ENCODE measurements at places on chromosomes 2 and 18.
A peak's percentile ranks its signal among the peaks of the same experiment; 100 is the strongest.

DNA sequence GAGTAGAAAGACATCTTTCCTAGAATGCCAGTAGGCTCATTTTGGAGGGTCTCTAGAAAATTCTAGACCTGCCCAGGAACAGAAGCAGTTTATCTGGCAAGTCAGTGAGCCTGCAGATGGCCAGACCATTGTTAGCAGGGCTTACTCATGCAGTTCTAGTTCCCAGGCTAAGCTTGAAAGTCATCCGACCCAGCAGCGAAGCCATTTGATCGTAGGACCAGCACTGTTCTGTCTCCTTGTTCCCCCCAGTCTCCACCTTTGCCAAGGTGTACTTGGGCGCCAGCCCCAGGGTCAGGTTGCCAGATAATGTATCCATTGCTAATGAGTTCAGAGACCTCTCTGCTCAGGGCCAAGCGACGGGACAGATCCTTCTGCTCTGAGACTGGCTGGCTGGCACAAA lies 70.1 kb downstream of the EPAS1 start:
- ATAC-seq, result no peak

GRCh38 chr2:233469261-233470010 lies 97.1 kb downstream of the USP40 start:
- ATAC-seq, result no peak

GRCh38 chr2:55966401-55967118 lies 43.0 kb upstream of the EFEMP1 start:
- peak; percentile 69 for ATAC-seq

- peak; percentile 57 for ATAC-seq
Measured at GRCh38 chr2:178473931-178474330, 4.5 kb downstream of the FKBP7 start.

- peak; percentile 48 for ATAC-seq
Measured at GRCh38 chr18:51621113-51621863, 423.8 kb upstream of the MEX3C start.

- peak; percentile 15 for ATAC-seq
Measured at GRCh38 chr18:46418663-46419260, 238.3 kb downstream of the LOXHD1 start.

GRCh38 chr2:24122366-24123194 lies 554 bp downstream of the PFN4 start:
- ATAC-seq, result no peak

GRCh38 chr2:206212673-206213513 lies 53.2 kb downstream of the EEF1B2 start:
- ATAC-seq, result no peak

DNA sequence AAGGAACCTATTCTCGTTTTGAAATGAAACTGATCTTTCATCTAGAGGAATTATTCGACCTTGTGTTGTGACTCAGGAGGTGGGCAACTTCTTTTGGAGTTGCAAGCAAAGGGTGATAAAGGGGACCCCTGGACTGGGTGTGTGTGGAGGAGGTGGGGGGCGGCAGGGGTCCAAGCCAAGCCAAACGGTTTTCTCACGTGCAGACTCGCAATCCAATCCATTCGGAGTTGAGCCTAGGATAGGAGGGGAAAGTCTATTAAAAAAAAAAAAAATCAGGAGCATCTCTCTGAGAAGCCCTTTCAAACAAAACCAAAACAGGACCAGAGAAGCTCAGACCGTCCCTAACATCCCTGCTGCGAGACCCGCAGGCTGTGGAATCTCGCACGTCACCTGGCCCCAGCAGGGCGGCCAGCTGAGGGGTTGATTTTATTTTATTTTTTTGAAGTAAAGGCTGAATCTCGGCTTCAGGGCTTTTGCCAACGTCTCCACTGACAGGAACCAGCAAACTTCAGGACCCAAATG lies 3.7 kb upstream of the ZEB2 start:
- ATAC-seq, result peak; percentile 13

DNA sequence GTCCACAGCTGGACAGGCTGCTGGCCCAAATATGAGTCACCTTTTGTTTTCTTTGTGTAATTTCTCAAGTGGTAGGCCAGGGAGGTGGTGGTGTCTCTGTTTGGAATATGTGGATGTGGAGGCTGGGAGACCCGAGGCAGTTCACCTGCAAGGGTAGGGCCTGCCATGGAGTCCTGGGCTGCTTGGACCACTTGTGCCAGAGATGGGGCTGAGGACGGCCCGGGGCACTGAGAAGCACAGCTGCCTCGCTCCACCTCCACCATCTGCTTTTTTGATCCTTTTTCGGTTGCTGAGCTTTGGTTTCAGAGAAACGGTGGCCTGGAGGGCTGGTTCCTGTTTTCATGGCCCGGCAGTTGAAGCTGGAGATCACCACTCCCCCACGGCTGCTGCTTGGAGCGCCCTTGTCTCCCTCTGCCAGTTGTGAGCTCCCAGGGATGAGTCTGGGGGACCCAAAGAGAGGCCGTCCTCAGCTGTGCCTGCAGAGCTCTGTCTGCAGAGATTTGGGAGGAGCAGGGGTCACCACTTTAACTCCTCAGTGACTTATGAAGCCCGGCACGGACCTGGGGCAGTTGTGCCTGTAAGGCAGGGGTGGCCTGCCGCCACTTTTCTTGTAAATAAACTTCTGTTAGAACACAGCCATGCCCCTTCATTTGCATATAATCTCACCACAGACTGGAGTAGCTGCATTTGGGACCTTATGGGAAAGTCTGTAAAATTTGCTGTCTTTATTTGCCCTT lies 67.6 kb upstream of the MCFD2 start:
- ATAC-seq, result no peak

DNA sequence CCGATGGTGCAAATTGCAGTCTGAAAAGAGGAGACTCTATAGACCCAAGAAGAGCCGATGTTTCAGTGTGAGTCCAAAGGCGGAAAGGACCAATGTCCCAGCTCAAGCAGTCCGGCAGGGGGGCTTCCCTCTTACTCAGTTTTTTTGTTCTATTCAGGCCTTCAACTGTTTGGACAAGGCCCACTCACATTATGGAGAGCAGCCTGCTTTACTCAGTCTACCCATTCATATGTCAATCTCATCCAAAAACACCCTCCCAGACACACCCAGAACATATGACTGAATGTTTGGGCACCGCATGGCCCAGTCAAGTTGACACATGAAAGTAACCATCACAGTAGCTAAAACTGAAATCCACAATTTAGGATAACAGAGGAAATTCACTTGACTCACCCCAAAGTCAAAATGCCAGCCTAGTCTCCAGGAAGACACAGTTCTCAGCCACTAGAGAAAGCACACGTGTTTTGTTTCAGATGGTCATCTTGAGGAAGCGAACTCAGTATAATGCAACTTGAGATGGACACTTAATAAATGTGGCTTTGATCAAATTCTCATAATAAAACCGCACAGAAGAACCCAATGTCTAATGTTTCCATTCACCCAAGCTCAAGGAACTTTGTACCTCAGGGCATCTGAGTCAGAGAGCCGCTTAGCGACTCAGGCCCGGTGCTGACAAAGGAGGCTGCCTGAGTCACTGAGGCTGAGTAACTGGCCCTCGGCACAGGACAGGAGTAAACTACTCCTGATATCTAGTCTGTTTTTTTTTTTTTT lies 2.4 kb downstream of the FHL2 start:
- ATAC-seq, result peak; percentile 82

DNA sequence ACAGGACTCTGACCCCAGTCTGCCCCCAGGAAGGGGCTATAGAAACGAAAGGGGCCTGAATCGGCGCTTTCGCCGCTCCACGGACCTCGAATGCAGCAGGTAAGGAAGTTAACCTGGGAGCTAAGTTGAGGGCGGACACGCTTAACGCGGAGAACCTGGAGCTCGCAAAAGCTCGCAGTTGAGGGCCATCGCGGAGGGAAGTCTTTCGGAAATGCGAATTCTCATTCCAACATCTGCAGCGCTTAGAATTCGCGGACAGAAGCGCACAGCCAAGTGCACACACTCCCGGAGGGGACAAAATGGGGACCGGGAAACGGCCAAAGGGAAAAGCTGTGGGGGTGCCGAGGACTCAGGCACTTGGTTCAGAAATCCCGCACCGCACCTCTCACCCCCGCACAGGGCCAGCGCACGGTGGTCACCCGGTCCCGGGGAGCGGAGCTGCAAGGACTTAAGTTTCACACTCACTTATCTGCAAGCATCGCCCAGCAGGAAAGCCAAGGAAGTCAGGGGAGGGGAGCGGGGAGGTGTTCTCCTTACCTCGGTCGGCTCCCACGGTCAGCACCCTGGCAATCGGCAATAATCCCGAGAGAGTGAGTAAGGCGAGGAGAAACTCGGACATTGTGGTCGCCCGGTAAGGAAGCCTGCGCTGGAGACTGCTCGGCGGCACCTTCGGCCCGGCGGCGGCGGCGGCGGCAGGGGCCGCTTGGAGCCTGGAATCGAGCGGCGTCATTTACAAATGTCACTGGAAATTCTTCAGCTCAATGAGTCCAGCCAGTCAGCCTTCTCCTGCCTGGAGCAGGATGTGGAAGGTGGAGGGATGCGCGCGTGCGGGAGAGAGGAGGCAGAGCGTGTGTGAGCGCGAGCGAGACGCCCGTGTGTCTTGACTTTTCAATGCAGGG lies 456 bp downstream of the LRP1B start:
- ATAC-seq, result peak; percentile 85

GRCh38 chr2:224014336-224014735 lies 24.8 kb downstream of the SERPINE2 start:
- no peak for ATAC-seq

DNA sequence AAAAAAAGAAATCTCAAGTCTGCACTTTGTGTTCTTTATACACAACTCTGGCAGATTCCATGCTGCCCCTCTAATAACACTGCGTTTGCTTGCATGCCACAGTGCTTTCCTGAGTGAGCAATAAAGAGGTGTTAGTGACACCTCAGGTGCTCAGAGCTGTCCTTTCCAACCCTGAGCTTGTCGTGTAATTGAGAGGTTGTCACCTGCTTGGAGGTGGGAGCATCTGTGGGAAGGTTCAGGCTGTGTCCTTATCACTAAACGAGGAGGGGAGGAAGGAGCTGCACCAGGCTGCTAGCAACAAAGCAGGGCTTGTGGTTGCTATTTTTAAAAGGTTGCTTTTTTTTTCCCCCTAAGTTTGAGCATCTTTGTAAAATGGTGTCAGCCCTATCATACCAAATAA lies 31.9 kb downstream of the APCDD1 start:
- no peak for ATAC-seq

- peak; percentile 45 for ATAC-seq
Measured at GRCh38 chr2:101150306-101151145, 656 bp downstream of the TBC1D8 start.

DNA sequence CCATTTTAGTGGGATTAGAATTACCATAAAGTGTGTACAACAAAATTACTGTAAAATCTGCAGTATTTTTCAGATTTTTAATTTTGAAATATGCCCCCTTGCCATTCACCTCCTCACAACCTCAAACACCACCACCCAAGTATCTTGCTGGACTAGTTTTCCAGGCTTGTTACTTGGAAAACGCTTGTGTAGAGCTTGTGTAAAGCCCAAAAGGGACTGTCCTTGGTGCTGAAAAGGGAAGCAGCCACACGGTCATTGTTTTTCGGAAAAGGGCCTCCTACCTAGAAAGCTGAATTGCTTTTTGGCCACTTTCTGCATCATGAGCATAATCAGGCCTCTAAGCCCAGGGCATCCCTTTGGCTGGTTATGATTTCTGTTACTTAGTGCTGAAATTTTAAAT lies 563.4 kb downstream of the LRRTM4 start:
- no peak for ATAC-seq

DNA sequence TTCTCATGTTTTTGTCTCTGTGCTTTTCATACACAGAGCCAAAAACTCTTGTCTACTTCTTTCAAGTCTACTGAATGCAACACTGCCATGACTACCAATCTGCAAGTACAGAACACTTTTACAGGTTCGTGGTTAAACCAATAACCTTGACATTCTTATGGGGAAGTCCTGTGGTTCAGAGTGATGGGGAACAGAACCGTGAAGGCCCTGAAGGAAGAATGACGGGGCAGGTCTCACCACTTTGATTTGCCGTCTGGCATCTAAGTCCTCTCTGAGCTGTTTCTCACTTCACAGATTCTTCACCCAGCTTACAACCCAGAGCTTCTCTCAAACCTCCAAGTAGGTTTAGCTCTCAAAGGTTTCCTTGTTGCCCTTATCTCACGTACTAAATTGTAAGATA lies 117.5 kb upstream of the SNTG2 start:
- ATAC-seq, result no peak

DNA sequence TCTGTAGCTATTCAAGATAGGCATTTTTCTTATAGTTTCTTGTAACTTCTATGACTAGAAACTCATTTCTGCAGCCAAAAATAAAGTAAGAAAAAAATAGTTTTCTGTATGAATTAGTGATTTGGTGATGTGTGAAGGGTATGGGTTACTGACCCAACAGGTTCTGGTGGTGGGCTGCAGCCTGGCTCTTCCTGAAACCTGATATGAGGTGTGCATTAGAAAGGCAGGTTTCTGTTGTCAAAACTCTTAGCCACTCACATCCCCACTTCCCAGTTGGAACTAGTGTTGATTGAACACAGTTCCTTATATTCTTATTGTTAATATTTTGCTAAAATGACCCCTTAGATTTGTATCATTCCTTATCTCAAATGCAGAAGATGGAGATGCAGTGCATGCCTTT lies 330.8 kb downstream of the THSD7B start:
- no peak for ATAC-seq

- no peak for ATAC-seq
Measured at GRCh38 chr2:197950006-197950405, 145.6 kb downstream of the PLCL1 start.

GRCh38 chr2:104660991-104661390 lies 192.9 kb upstream of the POU3F3 start:
- ATAC-seq, result no peak

DNA sequence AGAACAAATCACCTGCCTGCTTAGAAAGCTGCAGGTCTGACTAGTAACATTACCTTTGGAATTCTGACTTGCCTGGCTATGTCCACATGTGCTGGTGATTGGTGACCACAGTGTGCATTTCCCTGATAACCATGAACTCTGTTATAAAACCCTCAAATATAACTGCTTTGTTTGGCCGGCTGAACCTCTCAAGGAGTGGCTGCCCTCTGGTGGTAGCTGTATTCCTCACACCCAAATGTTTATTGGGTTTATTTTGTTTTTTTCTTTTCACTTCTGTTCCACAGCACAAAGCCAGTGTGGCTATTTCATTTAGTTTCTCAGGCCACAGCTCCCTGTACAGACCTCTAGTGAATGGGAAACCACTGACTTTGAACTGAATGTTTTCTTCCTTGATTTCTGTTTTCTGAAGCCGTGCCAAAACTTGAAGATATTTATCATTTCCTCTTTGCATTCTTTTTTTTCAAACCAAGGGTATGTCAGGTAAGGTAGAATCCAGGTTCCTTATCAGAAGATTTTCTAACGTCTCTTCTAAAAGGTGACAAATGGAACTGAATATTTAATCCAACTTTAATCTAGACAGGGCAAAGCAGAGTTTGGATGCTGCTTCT lies 549.0 kb upstream of the VRK2 start:
- peak; percentile 92 for ATAC-seq

All from SK-N-SH treated with all-trans-retinoic acid at 6 μM for 48 hours (cell line).